Transverse colon (tissue), 4 donors: ENCODE measurements at places on chromosomes 12 and 14.
A peak's percentile ranks its signal among the peaks of the same experiment; 100 is the strongest.

- H3K4me3 ChIP-seq = no peak overlapping the region
- DNase-seq = no peak
- H3K27ac ChIP-seq = no peak overlapping the region
Measured at GRCh38 chr14:83575301-83575700, 1954.6 kb upstream of the FLRT2 start.

GRCh38 chr14:33979613-33980276, 28.9 kb upstream of the EGLN3 start:
- H3K27ac ChIP-seq = no peak overlapping the region
- no peak overlapping the region for H3K4me3 ChIP-seq
- no peaks in the 10 kb centered on the region for H3K4me1 ChIP-seq
- no peaks in the 10 kb centered on the region for H3K27me3 ChIP-seq
- DNase-seq = no peak

DNA sequence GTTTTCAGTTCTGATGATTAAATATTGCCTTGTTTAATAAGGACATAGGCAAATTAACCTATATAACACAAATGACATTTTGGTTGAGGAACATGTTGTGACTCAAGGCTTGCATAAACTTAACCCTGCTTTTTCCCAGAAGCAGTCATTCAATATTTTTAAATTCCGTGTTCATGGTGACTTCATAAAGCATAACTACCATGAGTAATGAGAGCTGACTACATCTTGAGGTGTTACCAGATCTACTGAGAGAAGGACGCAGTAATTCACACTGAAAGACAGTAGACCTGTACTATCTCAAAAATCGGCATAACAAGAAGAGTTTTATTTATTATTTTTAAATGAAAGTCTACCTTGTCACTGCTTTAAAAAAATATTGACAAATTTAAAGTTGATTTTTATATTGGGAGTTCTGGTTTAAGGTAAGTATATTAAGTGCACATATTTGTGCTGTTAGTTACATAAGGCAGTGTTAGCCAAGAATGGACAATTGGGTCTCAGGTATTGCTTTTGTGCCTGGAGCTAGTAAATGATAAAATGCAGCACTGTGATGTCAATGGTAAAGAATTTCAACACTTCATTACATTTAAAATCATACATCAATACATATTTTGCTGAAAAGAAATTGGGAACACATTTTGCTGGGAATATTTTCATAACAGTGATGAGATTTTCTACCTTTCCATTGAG, 1198.5 kb downstream of the FSCB start:
- no peaks in the 10 kb centered on the region for H3K36me3 ChIP-seq
- H3K4me1 ChIP-seq = no peaks in the 10 kb centered on the region
- no peak overlapping the region for H3K27ac ChIP-seq
- DNase-seq = no peak
- H3K27me3 ChIP-seq = no peaks in the 10 kb centered on the region

DNA sequence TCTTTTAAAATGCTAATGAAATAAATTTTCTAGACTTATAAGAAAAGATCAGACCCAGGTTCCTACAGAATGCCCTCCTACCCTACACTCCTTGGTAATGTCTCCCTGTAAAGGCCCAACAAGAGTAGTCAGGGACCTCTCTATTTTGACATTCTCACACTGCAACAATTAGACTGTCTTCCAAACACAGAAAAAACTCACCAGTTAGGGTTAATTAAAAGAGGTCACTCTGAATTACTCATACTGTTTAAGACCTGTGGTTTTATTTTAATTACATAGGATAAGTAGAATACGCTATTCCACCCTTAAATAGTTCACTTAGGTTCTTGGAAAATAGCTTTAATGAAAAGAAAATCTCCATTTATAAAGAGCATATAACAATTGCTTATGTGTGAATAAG, 142.4 kb downstream of the ITPR2 start:
- no peak for DNase-seq
- H3K27ac ChIP-seq = no peak overlapping the region
- no peaks in the 10 kb centered on the region for H3K36me3 ChIP-seq
- no peaks in the 10 kb centered on the region for H3K4me1 ChIP-seq
- H3K27me3 ChIP-seq = no peaks in the 10 kb centered on the region

- H3K27ac ChIP-seq = no peak overlapping the region
- no peaks in the 10 kb centered on the region for H3K27me3 ChIP-seq
- no peaks in the 10 kb centered on the region for H3K4me1 ChIP-seq
Measured at GRCh38 chr14:24784981-24785380, 151.0 kb upstream of the GZMB start.

GRCh38 chr14:95260537-95261361, 59.0 kb downstream of the CLMN start:
- H3K27me3 ChIP-seq = no peaks in the 10 kb centered on the region
- H3K36me3 ChIP-seq = no peaks in the 10 kb centered on the region
- DNase-seq = no peak
- no peak overlapping the region for H3K4me3 ChIP-seq

- H3K27ac ChIP-seq = peak overlapping the region; percentile 84
- no peaks in the 10 kb centered on the region for H3K27me3 ChIP-seq
- no peak for DNase-seq
- no peaks in the 10 kb centered on the region for H3K36me3 ChIP-seq
- H3K4me3 ChIP-seq = peak overlapping the region; percentile 27
Measured at GRCh38 chr12:7061596-7061995, 1.1 kb downstream of the C1S start.

GRCh38 chr14:90562652-90563051, 165.8 kb downstream of the CALM1 start:
- H3K4me3 ChIP-seq = no peak overlapping the region
- DNase-seq = no peak
- no peaks in the 10 kb centered on the region for H3K36me3 ChIP-seq
- H3K4me1 ChIP-seq = no peaks in the 10 kb centered on the region
- no peaks in the 10 kb centered on the region for H3K27me3 ChIP-seq
- H3K27ac ChIP-seq = no peak overlapping the region

- H3K4me3 ChIP-seq = no peak overlapping the region
- H3K36me3 ChIP-seq = no peaks in the 10 kb centered on the region
- H3K27me3 ChIP-seq = no peaks in the 10 kb centered on the region
Measured at GRCh38 chr12:47413806-47414205, 292.0 kb downstream of the RPAP3 start.

GRCh38 chr12:57839996-57840395, 6.5 kb downstream of the CTDSP2 start:
- no peaks in the 10 kb centered on the region for H3K27me3 ChIP-seq
- peak overlapping the region; percentile 72 for H3K4me3 ChIP-seq
- H3K4me1 ChIP-seq = peaks cover 94% of the 10 kb centered on the region
- H3K27ac ChIP-seq = peak overlapping the region; percentile 83
- no peak for DNase-seq

- DNase-seq = no peak
- H3K27ac ChIP-seq = no peak overlapping the region
- H3K27me3 ChIP-seq = no peaks in the 10 kb centered on the region
- H3K4me1 ChIP-seq = peaks cover 4% of the 10 kb centered on the region
- no peaks in the 10 kb centered on the region for H3K36me3 ChIP-seq
Measured at GRCh38 chr14:24086193-24086955, 7.7 kb upstream of the PCK2 start.

GRCh38 chr12:47549258-47549657, 156.6 kb downstream of the RPAP3 start:
- H3K27me3 ChIP-seq = no peaks in the 10 kb centered on the region
- H3K4me1 ChIP-seq = no peaks in the 10 kb centered on the region
- no peak for DNase-seq
- no peak overlapping the region for H3K27ac ChIP-seq
- H3K4me3 ChIP-seq = no peak overlapping the region
- no peaks in the 10 kb centered on the region for H3K36me3 ChIP-seq

GRCh38 chr12:75922944-75923642, 108.5 kb downstream of the PHLDA1 start:
- no peak overlapping the region for H3K4me3 ChIP-seq
- no peaks in the 10 kb centered on the region for H3K27me3 ChIP-seq
- DNase-seq = no peak

DNA sequence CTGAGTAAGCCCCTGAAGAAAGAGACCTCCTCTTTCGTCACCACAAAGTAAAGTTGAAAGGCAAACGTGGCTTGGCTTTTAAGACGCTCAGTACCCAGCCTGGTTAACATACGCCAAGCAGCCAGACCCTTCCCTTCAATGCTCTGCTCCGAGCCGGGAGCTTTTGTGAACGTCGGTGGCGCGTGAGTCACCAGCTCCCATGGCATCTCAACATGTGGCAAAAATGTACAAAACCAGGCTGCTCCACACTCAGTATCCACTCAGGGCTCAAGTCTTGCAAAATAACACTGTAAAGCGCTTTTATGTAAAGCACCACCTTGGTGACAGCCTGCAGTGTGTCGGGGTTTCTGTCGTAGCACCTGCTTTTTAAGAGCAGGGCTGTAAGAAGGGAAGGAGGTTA, 89.0 kb downstream of the SETD3 start:
- H3K36me3 ChIP-seq = no peaks in the 10 kb centered on the region
- H3K4me3 ChIP-seq = no peak overlapping the region
- H3K27me3 ChIP-seq = peaks cover 2% of the 10 kb centered on the region
- DNase-seq = no peak
- peaks cover 4% of the 10 kb centered on the region for H3K4me1 ChIP-seq

- no peaks in the 10 kb centered on the region for H3K27me3 ChIP-seq
- H3K36me3 ChIP-seq = no peaks in the 10 kb centered on the region
- no peak overlapping the region for H3K27ac ChIP-seq
- DNase-seq = no peak
- H3K4me1 ChIP-seq = no peaks in the 10 kb centered on the region
Measured at GRCh38 chr14:99224948-99225347, 47.0 kb downstream of the BCL11B start.

GRCh38 chr12:111430433-111431353, 25.0 kb downstream of the SH2B3 start:
- H3K4me1 ChIP-seq = peaks cover 73% of the 10 kb centered on the region
- no peak overlapping the region for H3K4me3 ChIP-seq
- H3K27me3 ChIP-seq = no peaks in the 10 kb centered on the region

DNA sequence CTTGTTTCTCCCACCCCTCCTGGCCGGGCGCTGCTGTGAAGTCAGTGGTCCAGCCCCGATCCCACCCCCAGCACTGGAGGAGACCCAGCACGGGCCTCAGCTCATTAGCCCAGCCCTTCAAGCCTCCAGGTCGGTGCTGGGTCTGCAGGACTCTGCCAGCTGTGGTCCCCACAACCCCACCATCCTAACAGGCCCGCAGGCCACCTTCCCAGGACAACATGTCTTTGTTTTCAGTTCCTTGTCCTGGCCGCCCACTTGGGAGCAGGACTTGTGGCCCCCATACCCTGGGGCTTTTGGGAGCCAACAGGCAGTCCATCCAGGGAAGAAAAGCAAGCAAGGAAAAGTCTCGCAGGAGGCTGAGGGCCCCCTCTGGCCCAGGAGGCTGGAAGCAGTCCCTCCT, 60.0 kb downstream of the HRK start:
- H3K4me1 ChIP-seq = peaks cover 16% of the 10 kb centered on the region
- DNase-seq = no peak
- H3K36me3 ChIP-seq = no peaks in the 10 kb centered on the region
- no peak overlapping the region for H3K4me3 ChIP-seq
- no peak overlapping the region for H3K27ac ChIP-seq
- no peaks in the 10 kb centered on the region for H3K27me3 ChIP-seq

- DNase-seq = no peak
- no peak overlapping the region for H3K27ac ChIP-seq
- H3K4me1 ChIP-seq = no peaks in the 10 kb centered on the region
- H3K27me3 ChIP-seq = no peaks in the 10 kb centered on the region
- no peaks in the 10 kb centered on the region for H3K36me3 ChIP-seq
Measured at GRCh38 chr12:69309461-69309860, 38.7 kb upstream of the LYZ start.

- H3K4me1 ChIP-seq = no peaks in the 10 kb centered on the region
- DNase-seq = no peak
- no peaks in the 10 kb centered on the region for H3K36me3 ChIP-seq
Measured at GRCh38 chr12:116015525-116015924, 262.0 kb downstream of the MED13L start.

- DNase-seq = peak; percentile 84
- H3K4me1 ChIP-seq = peaks cover 70% of the 10 kb centered on the region
- H3K36me3 ChIP-seq = no peaks in the 10 kb centered on the region
- no peak overlapping the region for H3K4me3 ChIP-seq
Measured at GRCh38 chr14:69693801-69694729, 72.9 kb upstream of the SRSF5 start.

DNA sequence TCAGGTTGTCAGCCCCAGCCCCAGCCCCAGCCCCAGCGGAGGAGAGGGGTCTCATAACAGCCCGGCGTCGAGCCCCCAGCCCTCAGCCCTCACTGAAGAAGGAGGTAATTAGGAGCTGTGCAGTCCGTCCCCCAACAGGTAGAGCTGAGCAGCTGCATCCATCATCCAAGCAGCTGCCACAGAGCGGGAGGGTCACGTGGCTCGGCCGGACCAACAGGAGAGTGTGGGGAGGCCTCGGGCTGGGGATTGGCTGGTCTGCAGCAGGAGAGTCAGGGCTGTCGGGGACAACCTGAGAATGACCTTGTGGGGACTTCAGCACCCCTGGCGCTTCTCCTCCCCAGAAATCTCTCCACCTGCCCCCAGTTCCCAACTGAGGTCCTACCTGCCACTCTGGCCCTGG, 29.6 kb downstream of the SMUG1 start:
- DNase-seq = no peak
- H3K36me3 ChIP-seq = no peaks in the 10 kb centered on the region
- no peak overlapping the region for H3K27ac ChIP-seq
- H3K4me3 ChIP-seq = no peak overlapping the region
- peaks cover 4% of the 10 kb centered on the region for H3K27me3 ChIP-seq

- DNase-seq = no peak
- no peak overlapping the region for H3K4me3 ChIP-seq
- H3K4me1 ChIP-seq = no peaks in the 10 kb centered on the region
- H3K27me3 ChIP-seq = no peaks in the 10 kb centered on the region
Measured at GRCh38 chr12:11633968-11634367, 15.5 kb upstream of the ETV6 start.

DNA sequence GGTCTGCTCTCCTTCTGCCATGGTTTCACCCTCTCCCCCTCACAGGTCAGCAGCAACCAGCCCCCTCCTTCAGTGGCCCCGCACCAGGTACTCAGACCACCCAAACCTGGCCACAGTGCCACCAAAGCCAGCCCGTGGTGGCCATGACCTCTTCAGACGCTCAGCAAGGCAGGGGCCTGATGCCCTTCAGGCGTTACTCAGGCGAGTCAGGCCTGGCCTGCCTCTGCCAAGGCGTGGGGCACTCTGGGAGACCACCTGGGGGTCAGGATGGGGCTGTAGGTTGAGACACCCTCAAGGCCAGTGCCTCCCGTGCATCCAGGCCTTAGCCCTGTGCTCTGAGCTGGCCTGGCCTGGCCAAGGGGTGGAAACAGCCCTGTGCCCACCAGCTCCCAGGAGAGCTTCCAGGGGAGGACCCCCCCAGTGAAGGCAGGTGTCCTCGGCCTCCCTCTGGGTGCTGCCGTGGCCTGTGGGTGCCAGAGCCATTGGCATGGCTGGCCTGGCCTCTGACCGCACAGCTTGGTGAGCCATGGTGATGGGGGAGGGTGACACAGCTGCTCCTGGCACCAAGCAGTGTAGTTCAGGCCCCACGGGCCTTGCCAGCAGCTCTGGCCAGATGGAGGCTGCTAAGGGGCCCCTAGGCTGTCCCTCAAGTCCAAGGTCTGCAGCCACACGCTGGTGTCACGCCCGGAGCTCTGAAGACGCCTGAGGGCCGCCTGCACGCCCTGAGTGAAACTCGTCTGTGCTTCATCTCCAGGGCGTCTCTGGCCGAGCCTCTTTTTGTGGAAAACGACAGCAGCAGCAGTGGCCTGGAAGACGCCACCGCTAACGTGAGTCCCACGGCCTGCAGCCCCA, 15.1 kb downstream of the XRCC3 start:
- no peaks in the 10 kb centered on the region for H3K36me3 ChIP-seq
- DNase-seq = no peak
- H3K4me3 ChIP-seq = no peak overlapping the region
- no peak overlapping the region for H3K27ac ChIP-seq
